Activated CD4-positive, alpha-beta T cell treated with anti-CD3 and anti-CD28 coated beads, Interleukin-10, Interleukin-2, amounts not matched to agents 100 ng/mL and 50 ng/mL, durations not matched to agents 16 hours and 8 hours (primary cell): ENCODE measurements at places on chromosomes 1 and 21.

- DNase-seq: no peak
Observed at GRCh38 chr1:181430015-181430885, 53.1 kb upstream of the CACNA1E start.

- DNase-seq: peak; percentile 54
Observed at GRCh38 chr1:21289700-21290545, at the start of gene ECE1. Gene ECE1 (minus strand): TSS chr1:21290463. CDS start chr1:21290414, 49 bp downstream.

- peak; percentile 95 for DNase-seq
Observed at GRCh38 chr1:160837558-160838205, 25.0 kb downstream of the CD244 start.

- DNase-seq: no peak
Observed at GRCh38 chr1:89973471-89974127, 21.3 kb upstream of the ZNF326 start.

- no peak for DNase-seq
Observed at GRCh38 chr1:4486408-4487120, 167.8 kb upstream of the AJAP1 start.

DNA sequence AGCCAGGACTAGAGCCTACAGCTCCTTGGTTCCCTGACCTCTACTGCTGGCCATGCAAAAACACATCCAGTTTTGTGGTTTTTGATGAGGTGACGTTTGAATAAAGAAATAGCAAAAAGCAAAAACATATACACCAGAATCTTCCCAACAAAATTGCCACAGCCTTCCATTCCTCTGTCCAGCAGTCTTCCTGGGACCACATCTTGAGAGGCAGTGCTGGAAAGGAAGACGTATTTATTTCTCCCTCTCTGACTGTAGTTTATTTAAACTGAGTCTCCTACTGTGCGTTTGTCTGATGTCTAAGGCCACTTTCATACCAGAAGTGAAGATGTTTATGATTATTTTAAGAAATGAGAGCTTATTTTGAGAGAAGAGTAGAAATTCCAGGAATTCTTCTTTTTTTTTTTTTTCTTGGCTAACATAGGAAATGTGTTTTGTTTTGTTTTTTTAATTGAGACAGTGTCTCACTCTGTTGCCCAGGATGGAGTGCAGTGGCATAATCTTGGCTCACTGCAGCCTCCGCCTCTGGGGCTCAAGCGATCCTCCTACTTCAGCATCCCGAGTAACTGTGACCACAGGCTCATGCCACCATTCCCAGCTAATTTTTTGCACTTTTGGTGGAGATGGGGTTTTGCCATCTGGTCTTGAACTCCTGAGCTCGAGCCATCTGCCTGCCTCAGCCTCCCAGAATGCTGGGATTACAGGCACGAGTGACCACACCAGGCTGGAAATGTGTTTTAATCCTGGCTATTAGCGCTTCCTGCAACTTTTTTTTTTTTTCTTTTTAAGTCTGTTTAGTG lies 118.5 kb downstream of the ITSN1 start:
- no peak for DNase-seq

DNA sequence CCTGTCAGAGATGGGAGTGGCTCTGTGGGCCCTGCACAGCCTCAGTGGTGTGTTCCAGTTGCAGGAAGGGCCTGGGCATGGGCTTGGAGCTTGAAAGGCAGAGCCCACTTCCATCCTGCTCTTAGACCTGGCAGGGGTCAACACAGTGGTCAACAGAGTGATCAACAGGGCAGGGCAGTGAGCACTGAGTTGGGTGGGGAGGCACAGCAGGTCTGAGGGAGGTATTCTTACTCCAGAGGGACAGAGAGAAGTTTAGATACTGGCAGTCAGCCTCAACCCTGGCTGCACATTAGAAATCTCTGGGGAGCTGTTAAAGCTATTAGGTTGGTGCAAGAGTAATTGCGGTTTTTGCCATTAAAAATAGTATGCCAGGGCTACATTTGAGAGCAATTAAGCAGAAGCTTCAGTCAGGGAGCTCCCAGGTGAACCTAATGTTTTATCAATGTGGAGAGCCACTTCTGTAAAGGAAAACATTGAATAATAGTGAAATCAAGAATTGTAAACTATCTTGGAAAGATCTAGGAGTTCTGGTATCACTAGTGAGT lies 37.7 kb downstream of the SH3BGR start:
- DNase-seq: no peak

DNA sequence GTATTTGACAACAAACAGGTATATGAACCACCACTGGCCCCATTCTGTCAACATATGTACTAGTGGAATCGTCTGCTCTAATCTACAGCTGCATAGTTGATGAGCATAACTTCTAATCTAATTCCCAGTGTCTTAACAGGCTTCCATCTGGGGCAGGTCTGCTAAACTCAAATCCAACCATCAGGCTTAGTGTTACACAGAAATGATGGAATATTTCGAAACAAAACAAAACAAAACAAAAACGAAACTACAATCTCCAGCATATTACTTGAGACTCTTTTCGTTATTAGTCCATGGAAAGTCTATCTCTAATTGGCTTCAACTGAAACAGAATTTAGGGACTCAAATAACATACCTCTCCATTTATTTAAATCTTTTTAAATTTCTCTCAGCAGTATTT lies 37.6 kb downstream of the DIPK1A start:
- no peak for DNase-seq

GRCh38 chr1:98005326-98006010 lies 84.6 kb upstream of the DPYD start:
- no peak for DNase-seq

DNA sequence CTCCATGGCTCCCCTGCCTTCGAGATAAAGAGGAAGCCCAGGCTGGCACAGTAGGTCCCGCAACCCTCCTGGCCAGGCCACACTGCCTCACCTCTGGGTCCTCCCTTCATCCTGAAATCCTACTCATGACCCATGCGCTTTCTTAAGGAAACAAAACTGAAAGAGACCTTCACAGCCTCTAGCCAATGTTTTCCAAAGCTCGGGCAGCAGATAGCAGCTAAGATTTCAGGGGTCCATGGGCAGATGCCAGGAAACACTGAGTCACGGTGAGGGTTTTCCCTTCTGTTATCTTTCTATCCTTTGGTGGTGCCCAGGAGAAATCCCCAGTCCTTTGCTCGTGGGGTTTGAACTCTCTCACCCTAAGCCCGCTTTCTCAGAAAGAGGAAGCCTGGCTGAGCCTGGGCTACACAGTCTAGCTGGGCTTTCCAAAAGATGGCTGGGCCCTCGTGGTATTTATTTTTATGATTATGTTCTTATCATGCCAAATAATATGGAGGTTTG lies 26.6 kb downstream of the TTC39A start:
- DNase-seq: no peak

GRCh38 chr1:148307583-148308185 lies 155.6 kb upstream of the NBPF11 start:
- DNase-seq: no peak

DNA sequence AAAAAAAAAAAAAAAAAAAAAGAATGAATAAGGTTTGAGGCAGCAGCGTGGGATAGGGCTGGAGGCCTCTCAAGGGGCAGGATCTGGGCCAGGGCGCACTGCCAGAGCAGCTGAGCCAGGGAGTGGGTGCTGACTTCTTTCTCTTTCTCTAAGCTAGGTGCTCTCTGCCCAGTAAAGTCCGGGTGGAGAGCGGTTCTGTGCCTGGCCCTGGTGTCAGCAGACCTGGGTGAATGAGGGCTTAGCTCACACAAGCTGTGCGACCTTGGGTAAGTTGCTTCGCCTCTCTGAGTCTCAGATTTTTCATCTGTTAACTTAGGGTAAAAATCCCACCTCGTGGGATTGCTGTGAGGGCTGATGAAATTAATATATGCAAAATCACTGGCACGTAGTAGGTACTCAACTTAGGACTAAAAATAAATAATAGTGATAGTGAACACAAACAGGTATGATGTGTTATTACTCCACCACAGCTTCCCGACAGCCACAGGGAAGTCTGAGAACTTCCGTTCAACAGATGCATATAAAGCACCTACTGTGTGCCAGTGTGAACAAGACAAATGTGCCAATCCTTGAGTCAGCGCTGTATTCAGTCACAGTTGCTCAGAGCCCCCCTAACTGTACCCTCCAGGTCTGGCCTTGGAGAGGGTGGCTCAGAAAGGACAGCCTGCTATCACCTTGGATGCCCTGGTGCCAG lies 2.0 kb upstream of the FAM131C start:
- DNase-seq: no peak

DNA sequence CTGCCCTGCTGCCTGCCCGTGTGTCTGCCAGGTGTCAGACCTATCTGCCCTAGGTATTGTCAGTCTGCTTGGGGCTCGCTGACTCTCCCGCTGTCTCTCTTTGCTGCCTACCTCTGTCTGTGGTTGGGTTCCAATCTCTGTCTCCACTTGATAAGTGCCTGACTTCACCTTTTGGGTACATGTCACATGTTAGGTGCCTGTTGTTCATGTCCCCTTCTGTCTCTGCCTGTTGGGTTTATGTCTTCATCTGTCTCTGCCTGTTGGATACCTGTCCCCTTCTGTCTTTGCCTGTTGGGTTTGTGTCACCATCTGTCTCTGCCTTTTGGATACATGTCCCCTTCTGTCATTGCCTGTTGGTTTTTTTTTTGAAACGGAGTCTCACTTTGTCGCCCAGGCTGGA lies 14.6 kb downstream of the RPS6KA1 start:
- DNase-seq: no peak

DNA sequence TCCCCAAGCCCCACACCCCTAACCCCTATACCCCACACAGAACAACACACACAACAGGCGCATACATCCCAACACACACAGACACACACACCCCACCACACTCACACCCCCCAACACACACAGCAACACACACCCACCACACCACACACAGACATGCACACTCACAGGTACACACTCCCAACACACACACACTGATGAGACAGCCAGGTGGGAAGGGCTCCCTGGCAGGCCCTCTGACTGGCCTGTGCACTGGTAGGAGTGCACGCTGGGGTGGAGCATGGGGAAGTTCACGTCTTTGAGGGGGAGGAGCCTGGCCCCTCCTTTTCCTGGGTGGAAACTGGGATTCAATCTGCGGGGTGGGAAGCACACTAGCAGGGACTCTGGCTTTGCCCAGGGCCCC lies 116.7 kb downstream of the RHOU start:
- no peak for DNase-seq

GRCh38 chr21:41605178-41605933 lies 97.4 kb upstream of the TMPRSS2 start:
- no peak for DNase-seq

DNA sequence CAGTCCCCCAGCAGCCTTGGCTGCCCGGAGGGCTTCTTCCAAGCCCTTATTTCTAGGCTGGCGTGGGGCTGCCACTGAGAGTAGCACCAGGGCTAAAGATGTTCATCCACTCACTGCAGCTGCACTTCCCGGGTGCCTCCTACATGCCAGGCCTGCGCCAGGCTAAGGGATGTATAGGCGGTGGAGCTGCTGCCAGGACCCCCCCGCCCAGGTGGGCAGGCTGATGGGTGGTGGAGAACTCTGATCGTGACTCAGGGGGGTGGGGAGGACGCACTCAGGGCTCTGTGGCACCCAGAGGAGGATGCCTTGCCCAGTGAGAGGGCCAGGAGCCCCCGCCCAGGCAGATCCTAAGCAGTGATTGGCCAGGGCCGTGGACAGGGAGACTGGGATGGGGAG lies 34.1 kb downstream of the CFAP74 start:
- DNase-seq: no peak

- DNase-seq: no peak
Observed at GRCh38 chr21:36388835-36389234, 3.6 kb downstream of the CHAF1B start.

DNA sequence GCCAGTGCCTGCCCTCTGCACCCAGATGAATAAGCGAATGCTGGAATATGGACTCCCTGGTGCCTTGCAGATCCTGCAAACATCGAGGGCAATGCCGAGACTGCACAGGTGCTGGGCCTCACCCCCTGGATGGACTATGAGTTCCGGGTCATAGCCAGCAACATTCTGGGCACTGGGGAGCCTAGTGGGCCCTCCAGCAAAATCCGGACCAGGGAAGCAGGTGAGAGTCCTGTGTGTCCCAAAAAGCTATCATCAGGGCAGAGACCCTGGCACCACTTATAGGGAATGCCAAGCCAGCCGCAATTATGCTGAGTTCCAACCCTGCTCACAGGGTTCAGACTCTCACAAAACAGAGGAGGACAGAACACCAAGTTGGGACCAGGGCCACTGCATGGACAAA lies 17.2 kb downstream of the TMEM81 start:
- DNase-seq: no peak

DNA sequence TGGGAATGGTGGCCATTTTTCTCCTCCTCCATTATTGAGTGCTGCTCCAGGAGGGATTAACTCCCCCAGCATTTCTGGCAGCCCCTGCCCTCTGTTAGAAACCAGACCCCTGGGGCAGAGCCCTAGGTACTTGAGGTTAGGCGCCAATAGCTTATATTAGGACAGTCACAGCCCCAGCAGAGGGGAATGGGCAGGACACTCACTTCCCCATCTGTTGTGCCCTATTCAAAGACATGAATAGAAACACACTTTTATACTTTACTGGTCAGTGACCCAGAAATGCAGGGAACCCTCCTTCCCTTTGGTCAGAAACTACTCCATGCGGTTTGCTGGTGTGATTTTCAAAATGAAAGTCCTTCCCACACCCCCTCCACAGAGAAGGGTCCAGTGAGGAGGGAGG lies 267.7 kb downstream of the PTBP2 start:
- DNase-seq: no peak

DNA sequence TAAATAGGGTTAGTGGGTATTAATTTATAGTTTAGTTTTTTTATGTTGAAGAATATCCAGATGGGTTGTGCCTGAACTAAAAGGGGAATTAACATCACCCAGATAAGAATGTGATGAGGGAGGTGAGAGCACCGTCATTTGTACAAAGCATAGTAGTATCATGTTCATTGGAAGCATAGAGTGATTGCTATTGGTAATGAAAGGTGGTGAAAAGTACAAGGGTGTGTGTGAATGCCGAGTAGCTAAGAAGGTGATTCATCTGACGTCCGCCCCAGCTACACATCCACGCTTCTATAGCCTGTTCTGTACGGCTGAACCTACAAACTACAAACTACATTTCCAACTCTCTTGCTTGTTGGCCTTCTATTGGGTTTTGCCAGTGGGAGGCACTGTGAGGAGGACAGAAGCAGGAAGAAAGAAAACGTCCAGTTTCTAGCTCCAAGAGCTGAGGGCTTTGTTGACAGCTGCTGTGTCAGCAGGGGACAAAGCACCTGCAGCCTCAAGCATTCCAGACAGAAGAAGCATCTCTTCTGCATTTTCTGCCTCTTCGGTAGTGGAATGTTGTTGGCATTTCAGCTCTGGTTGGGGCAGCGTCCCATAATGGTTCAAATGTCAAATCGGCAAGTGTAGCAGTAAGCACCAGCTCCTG lies 404.8 kb downstream of the KCTD3 start:
- no peak for DNase-seq

- no peak for DNase-seq
Observed at GRCh38 chr1:94032637-94033036, 88.3 kb downstream of the ABCA4 start.

GRCh38 chr1:247895976-247896375 lies 589 bp downstream of the OR2W3 start:
- DNase-seq: no peak

DNA sequence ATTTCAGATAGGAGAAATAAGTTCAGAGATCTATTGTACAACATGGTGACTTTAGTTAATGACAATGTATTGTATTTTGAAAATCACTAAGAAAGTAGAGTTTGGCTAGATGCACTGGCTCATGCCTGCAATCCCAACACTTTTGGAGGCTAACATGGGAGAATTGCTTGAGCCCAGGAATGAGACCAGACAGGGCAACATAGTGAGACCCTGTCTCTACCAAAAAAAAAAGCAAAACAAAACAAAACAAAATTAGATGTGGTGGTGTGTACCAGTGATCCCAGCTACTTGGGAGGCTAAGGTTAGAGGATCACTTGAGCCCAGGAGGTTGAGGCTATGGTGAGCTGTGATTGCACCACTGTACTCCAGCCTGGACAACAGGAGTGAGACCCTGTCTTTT lies 27.2 kb downstream of the IVNS1ABP start:
- DNase-seq: no peak
